MCF 10A (cell line): ENCODE measurements at places on chromosomes 12 and 14.
A peak's percentile ranks its signal among the peaks of the same experiment; 100 is the strongest.

GRCh38 chr14:67787673-67788072 is 28.7 kb downstream of the ZFYVE26 start:
- DNase-seq, result no peak

DNA sequence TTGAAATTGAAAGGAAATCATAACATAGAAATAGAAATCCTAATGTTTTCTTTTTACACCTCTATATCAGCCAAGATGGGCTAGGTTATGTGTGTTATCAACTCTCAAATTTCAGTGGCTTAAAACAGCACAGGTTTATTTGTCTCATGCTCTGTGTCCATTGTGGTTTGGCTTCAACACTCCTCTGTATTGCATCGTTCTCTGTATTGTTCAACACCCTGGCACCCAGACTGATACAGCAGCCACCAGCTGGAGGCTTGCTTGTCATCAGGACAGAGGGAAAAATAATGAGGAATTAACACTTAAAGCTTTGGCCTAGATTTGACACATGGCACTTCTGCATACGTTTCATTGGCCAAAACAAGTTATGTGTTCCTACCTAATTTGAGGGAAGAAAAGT is 234.2 kb upstream of the ARHGAP5 start:
- peak; percentile 4 for DNase-seq

DNA sequence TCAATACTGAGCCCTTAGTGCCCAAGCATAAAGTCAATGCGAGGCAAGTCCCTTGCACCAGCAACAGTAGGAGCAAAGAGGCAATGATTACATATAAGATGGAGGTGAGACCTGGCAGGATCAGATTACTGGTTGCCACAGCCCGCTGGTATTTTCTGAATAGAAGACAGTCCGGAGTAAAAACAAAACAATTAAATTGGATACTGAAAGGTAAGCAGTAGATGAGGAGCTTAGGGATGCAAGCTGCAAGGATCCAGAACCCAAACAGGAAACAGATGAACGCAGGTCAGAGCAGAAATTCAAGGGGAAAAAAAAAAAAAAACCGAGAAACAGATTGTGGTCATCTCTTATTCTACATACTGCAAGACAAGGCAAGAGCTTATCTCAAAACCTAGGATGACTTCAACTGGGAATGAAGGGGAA is 119.6 kb downstream of the MED13L start:
- DNase-seq, result no peak

- peak; percentile 61 for DNase-seq
Observed at GRCh38 chr12:120720234-120720986, 5.2 kb upstream of the ACADS start.

DNA sequence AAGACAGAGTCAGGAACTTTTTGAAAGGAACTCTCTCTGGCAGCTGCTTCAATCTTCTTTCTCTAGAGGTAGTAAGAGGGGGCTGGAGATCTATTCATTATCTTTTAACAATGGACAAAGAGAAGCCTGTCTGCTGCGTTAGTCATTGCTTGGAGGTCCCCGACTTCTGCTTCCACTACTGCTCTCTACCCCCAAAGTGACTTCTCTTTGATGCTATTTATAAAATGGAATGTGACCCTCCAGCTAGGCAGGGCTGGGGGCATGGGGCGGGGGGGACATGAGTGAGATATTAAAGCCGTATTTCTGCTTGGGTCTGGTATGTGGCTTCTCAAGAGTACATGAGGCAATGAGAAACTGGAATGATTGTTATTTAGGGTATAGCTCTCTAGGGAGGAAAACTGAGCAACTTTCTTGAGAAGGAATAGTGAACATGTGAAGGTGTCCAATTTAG is 41.4 kb upstream of the NUDT4 start:
- DNase-seq, result no peak

GRCh38 chr14:69755296-69755695 is 11.6 kb upstream of the SRSF5 start:
- DNase-seq, result no peak

DNA sequence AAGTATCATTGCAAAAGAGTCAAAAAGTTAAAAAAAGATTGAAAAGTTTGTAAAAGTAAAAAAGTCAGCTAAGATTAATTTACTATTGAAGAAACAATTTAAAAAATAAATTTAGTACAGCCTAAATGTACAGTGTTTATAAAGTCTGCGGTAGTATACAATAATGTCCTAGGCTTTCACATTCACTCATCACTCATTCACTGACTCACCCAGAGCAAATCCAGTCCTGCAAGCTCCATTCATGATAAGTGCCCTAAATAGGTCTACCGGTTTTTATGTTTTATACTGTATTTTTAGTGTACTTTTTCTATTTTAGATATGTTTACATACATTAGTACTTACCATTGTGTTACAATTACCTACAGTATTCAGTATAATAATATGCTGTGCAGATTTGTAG is 43.9 kb upstream of the ABCC9 start:
- DNase-seq, result no peak

- DNase-seq, result no peak
Observed at GRCh38 chr14:90253826-90254225, 2.5 kb upstream of the PSMC1 start.

DNA sequence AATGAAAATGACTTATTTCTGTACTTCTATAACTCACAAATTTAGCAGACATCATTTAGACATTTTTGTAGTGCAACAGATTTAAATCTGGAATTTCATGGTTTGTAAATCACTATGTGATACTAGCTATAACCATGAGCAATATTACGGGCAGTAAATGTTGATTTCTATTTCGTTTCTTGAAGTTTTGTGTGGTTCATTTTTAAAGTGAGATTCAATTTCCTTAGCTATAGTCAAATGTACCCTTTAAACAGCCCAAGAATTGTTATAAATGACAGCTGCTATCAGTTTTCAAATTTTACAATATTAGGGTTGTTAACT is 30.2 kb downstream of the NUDT4 start:
- no peak for DNase-seq

GRCh38 chr12:27619308-27619707 is 76.9 kb upstream of the REP15 start:
- DNase-seq, result peak; percentile 86

DNA sequence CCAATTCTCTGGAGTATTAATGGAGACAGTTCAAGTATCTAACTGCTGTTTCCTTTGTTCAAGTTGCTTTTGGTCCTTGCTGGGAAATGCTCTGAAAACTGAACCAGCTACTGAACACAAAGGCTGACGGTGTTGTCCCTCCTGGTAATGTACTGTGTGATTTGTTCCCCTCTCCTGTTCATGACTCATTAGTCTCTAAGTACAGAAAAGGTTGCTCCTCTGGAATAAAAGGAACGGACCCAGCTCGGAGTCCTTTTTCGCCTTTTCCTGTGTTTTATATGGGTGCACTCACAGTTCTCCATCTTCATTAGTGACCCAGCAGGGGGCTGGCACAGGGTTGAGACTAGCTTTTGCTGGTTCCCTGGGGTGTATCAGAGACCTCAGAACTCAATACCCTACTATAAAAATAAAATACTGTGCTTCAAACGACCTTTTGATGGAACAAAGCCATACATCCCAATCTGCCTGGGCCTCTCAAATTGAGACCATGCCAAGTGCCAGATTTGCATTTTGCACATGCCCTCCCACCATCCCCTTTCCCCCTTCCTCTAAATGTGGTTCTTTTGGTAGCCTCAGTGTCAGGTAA is 269.7 kb downstream of the RAD51B start:
- no peak for DNase-seq

GRCh38 chr12:96720363-96720705 is 186.7 kb upstream of the NEDD1 start:
- DNase-seq, result peak; percentile 5

GRCh38 chr14:89807892-89808291 is 146.6 kb downstream of the EFCAB11 start:
- DNase-seq, result no peak

DNA sequence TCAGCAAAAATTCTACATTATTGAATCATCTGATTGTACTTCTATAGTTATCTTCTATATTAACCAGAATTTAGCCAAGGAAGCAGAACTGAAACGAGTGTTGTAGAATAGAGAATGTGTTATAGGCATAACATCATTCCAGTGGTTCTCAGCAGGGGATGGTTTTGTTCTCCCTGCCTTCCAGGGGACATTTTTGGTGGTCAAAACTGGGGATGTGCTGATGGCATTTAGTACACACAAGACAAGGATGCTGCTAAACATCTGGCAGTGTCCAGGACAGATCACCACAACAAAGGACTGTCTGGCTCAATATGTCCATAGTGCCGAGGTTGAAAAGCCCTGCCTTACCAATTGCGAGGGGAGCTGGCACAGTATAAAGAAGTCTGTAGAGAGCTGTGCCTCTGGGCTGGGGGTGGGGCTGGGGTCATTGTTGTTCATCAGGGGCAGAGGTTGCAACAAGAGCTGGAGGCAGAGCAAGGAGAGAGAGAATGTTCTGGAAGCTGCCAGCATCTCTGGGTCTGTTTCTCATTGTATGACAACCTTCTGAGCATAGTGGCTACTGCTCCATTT is 1472.8 kb downstream of the AACS start:
- DNase-seq, result no peak

DNA sequence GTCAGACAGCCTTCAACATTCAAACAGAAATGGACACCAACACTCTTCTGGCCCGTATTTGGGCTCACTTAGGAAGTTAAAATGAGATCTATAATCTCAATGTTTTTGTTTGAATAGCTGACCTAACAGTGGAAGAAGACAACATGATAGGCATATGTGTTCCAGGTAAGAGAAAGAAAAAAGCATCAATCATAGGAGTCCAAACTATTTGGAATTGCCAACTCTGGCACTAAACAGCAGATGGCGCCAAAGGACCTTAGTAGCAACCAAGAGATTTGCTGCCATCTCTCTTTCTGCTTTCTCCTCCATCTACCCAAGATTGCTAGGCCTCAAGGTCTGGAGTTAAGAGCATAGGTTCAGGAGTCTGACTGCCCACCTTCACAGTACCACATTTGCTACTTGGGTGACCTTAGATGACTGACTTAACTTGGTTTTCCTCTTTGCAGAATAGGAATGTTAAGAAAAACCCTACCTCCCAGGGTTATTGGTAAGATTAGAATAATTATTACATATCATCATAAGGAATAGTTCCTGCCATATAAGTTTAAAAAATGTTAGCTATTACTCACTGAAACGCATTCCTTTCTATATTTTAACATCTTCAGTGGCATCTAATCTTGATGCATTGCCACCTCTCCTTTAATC is 30.2 kb downstream of the PEX5 start:
- peak; percentile 80 for DNase-seq

DNA sequence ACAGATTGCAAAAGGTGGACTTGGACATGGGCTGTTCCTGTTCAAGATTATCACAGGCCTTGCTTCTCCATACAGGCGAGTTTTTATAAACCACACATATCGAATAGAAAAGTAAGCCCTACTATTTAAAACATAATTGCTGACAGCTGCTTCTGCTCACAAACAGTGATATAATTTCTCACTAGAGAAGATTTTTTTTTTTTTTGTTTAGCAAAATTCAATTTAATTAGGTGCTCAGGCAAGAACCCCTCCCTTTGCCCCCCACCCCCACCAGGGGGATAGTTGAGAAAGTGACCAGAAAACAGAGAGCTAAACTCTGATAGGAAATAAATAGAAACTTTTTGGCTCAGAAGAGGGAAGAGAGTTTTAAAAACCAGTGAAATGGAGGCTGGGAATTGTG is 132.8 kb upstream of the CRY1 start:
- DNase-seq, result no peak

DNA sequence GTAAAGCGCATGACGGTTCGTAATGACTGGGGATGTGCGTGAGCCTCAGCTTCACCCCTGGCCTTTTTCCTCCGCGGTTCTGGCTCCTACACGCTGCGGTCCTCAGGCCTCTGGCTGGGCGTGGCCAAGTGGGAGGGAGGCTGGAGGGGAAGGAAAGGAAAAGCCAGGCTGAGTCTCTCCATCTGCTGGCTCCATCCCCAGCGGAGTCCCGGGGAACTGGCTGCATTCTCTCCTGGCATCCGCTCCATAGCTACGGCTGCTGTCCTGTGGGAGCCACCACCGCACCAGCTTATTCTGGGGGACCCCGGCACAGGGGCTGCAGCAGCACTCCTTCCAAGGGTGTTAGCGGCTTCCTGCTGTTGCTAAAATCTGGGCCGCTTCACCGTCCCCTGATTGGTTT is 68.2 kb upstream of the SLC24A4 start:
- no peak for DNase-seq

DNA sequence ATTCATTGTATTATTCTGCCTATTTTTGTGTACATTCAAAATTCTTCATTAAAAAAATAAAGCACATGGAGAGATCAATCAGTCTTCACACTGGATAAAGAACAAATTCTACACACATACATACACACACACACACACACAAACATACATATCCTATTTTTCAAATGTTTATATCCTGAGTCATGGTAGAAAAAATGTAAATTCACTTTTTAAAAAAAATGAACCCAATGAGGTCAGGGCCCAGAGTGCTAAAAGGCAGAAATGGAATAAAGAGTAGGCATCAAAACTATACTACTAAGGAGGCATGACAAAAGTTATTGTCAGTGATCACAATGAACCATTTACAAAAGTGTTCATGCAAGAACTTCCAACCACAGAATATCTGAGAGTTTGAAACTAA is 17.3 kb downstream of the GALC start:
- DNase-seq, result no peak

DNA sequence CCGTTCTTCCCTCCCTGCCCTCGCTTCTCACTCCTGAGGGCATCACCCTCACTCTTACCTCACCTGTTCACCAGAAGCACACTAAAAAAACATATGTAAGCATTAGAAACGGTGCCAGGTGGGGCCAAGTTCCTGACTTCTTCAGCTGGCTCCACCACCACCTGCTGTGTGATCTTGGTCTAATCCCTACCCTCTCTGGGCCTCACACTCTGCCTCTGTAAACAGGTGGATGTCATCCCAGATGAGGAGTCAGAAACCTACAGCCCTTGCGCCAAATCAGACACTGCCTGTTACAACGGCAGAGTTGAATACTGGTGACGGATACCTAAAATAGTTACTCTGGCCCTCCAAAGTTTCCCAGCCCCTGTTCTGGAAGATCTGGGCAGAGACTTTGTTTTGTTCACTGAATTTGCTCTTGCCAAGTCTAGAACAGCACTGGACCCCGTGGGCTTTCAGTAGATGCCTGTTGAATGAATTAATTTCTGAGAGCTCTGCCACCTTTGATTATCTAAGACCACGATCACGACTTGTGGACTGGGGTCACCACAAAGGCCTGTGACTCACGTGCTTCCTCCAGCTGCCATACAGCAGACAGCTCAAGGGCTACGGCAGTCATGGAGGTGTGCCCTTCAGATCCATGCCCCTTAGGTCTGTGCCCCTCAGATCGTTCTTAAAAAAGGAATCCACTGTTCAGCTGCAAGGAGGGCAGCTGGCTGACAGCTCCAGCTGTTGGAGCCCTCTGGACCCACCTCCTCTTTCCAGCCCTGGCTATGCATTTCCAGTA is 71.9 kb downstream of the GSC start:
- no peak for DNase-seq

- DNase-seq, result no peak
Observed at GRCh38 chr12:61765926-61766325, 494.3 kb upstream of the USP15 start.

DNA sequence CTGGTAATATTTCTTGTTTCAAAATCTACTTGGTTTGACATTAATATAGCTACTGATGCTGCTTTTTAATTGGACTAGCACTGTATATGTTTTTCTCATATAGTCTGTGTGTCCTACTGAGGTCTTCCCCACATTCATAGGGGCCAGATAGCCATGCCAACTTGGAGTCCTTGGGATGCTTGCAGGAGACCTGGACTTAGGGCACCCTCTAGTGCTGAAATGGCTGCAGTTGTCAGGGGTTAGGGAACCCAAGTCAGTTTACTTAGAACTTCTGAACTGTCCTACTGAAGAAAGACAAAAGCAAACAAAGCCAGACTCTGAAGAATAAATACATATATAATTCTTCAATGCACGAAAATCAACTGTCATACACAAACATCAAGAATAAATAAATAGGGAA is 279.9 kb upstream of the SYT1 start:
- peak; percentile 50 for DNase-seq
